ENCODE measurements at places on chromosomes 5 and 9. TPM values are rescaled to one million over a fixed set of nuclear protein-coding genes. Genes with fewer than 3 reads are reported as not detected.

DNA sequence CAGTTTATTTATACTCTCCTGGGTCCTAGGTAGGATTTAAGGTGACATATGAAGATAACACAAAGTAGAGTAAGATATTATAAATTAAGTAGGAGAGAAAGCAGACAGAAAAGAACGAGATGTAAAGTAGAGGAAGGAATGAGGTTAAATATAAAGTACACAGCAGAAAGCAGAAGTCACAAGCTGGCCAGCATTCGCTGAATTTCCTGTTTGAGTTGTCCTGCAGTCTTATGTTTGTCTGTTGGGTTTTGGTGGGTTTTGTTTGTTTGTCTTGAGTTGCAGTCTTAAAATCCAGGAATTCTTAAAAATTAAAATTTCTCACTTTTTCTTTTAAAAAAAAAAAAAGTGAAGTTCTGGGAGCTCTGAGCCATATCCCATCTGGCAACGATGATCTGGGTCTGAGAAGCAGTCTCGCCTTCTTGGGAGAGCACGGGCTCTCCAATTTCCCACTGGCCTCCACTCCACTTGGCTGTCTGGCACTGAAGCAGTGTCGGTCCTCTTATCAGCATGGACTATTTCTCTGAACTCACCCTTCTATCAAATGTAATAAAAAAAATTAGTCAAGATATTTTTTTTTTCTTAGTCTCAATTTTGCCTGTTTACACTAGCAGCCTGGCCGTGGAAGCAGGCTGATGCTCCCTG is 2.0 kb downstream of the S100Z start:
- DNase-seq, result no peak

Gene BSPRY
- not detected for total RNA-seq

DNA sequence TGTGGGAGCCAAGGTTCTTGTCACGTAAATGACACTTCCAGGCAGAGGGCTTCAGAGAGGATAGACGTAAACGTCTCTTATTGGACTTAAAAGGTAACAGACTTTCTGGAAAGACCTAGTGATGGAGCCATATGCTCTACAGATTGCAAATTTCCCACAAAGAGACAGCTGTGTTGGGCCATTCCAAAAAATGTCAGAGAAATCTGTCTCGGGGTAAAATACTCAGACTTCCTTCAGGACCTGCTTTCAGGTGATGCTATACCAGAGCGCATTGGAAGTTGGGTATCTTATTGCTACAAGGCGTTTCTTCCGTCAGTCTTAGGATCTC is 29.2 kb downstream of the PROP1 start:
- DNase-seq, result no peak

GRCh38 chr5:78648359-78649210 is at the start of gene LHFPL2:
Gene LHFPL2, minus strand, starts transcription at chr5:78648772. Its CDS starts 138,559 bp downstream, at chr5:78510213.
- no peak for DNase-seq

DNA sequence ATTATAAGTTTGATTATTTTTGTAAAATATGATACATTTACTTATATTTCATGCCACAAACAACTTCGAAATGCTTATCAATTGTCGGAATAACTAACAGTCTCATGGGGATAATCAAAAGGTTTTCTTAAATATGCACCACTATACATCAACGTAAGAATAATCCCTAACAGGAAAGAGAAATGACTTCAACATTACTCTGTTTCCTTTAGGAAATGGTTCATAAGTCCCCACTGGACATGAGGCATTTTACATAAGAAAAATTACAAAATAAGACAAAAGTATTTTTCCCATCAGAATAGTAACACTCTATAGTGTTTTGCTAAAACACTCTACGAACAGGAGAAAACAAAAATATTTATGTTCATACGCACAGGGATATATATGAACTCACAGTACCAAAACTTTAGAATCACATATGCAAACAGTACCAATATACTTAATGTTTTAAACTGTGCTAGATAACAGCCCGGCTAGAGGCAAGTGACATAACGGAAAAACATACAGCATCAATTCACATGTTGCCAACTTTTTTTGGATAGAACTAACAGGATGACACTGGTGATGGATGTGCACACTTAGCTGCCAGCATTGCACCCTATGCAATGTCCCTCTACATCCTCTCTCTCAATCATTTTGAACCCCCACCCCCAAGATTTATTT is 120.5 kb downstream of the NFIB start:
- no peak for DNase-seq

DNA sequence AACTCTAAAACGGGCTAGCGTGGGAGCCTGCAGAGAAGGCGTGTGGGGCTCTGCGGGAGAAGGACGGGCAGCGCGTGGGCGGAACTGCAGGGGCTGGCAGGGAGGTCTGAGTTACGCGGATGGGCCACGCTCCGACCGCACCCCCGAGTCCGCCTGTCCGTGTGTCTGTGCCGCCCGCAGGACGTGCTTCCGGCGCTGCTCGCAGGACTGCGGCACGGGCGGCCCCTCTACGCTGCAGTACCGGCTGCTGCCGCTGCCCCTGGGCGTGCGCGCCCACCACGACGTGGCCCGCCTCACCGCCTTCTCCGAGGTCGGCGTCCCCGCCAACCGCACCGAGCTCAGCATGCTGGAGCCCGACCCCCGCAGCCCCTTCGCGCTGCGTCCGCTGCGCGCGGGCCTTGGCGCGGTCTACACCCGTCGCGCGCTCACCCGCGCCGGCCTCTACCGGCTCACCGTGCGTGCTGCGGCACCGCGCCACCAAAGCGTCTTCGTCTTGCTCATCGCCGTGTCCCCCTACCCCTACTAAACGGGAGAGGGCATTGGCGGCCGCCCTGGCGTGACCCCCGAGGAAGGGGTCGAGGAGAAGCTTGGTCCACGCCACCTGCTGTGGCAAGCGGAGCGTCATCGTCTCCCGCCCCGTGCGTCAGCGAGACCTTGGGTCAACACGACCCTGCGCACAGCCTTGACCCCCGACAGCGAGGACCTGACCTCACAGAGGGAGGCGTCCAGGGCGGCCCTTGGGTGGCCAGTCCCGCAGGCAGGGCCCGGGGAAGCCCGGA is 11.4 kb upstream of the ASS1 start:
- DNase-seq, result no peak

- no peak for DNase-seq
Observed at GRCh38 chr5:141771562-141771961, 89.5 kb upstream of the ARAP3 start.

- DNase-seq, result no peak
Observed at GRCh38 chr9:23887781-23888180, 61.7 kb upstream of the ELAVL2 start.

DNA sequence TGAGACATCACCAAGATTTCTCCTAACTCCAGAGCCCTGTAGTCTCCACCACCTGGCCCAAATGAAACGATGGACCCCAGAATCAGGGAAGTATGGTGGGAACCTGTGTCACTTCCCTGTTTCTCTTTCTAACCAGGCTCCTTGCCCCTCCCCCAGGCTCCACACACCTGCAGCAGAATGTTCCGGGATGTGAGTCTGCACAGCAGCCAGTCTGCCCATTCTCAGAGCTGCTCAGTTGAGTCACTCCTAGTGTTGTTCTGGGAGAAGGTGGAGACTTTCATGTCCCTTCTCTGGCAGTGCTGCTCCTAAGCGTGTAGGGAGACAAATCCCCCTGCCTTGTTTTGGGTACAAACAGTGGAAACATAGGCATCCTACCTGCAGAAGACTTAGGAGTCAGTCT is 76.0 kb upstream of the XPA start:
- no peak for DNase-seq

Gene OLFM1
- total RNA-seq, result 1.2 TPM

DNA sequence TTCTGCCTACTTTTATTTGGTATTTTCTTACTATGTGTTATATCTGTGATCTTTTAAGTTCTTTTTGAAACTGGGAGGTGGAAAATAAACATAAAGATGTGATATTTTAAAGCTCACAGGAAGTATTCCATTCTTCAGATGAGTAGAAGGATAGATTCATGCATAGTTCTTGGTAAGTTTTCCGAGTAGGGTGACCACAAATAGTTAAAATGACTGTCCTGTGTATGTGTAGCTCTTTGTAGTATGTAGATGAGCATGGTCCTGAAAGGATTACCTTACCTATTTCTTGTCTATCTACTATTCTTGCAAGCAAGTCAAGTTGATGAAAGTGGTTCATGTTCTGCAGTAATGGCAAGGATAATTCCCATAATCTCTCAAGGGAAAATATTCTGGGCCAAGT is 47.7 kb downstream of the SRFBP1 start:
- no peak for DNase-seq

GRCh38 chr9:12162181-12162815 is 530.9 kb upstream of the TYRP1 start:
- no peak for DNase-seq

DNA sequence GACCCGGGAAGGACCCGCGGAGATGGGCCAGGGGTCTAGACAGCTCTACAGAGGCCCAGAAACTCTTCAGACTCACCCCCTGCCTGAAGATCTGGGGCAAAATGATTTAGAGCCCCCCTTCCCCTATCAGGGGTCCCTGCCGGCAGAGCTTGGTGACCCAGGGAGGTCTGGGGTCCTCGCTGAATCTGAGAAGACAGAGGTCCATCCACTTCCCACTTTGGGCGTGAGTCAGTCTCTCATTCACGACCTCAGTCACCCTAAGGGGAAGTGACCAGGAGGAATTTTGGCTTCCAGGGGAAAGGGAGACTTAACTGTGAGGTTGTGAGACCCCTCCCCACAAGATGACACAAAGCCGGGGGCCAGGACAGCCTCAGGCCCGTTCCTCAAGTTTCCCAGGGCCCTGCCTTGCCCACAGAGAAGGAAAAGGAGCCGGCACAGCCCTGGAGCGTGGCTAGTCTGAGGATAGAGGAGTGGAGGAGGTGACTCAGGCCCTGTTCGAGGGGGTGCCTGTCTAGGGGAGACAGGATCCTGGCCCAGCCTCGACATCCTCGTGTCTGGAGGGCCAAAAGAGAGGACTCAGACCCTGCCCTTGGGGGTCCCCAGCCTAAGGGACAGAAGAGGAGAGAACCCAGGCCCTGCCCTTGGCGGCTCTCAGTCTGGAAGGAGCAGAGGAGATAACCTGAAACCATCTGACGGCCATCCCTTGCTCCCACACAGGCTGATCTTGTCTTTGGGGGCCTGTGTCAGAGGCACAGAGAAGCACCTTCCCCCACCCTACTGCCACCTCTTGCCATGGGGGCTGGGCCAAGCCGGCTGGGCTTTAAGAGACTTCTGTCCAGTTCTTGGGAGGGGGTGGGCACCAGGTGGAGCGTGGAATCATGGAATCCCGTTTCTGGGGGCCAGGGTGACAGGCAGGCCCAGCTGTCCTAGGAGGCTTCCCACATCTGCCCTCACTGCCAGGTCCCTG is 889 bp downstream of the PDLIM4 start:
- DNase-seq, result peak; percentile 77

- DNase-seq, result no peak
Observed at GRCh38 chr5:87109746-87110145, 157.9 kb upstream of the RASA1 start.

- DNase-seq, result no peak
Observed at GRCh38 chr5:34550964-34551363, 105.2 kb upstream of the RAI14 start.

- no peak for DNase-seq
Observed at GRCh38 chr9:16191691-16192402, 639.0 kb downstream of the CCDC171 start.

DNA sequence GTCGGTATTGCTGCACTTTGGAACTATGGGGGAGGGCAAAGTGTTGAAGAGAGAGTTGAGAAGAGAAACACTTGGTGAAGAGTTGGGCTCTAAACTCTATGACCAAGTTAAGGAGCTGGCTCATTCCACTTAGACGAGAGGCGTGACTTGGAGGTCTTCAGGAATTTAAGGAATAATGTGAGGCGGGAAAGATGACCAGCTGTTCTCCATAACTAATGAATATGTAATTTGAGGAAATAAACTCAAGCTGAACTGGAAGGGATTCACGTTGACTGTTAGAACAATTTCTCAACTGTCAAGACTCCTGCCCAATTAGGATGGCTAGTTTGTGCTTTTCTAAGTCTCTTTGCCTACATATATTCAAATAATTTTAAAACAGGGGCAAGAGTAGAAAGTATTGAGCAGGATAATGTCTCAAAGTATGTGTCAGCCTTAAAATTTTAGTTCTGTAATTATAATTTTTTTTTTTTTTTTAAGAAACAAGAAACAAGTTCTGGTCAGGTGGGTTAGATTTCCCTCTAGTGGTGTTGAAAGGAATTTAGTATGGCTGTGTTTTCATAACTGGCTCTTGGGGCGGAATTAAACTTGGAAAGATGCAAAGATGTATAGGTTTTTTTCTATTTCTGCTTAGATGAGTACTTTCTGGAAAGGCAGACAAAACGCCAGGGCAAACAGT is 33.4 kb downstream of the TMEM252 start:
- DNase-seq, result no peak

DNA sequence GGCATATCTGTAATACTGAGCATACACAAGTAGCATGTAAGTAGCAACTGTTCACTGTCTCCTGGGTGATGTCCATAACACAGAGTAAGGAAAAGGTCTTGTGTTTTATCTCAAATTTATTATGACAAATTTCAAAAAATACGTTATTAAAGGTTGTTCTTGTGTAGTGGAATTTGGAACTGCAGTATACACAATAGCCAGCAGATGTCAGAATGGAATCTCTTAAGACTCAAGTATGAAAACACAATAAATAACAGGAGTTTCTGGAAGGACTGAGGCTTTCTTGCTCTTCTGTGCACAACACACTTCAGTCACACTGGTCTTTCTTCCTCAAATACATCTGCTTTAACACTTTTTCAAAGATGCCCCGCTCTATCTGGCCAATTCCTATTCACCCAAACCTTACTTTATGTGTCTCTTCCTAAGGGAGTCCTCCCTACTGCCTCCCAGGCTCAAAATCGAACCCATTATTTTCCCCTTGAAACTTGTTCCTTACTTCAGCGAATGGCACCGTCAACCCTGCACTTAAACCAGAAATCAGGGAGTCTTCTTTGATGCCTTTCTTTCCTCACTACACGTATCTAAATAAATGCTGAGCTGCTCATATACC is 6.5 kb upstream of the FBXO10 start:
- no peak for DNase-seq

- no peak for DNase-seq
Observed at GRCh38 chr5:59800347-59800893, 93.1 kb downstream of the PDE4D start.

Gene PCDHB4
- total RNA-seq, result 5.4 TPM

GRCh38 chr9:79053598-79053997 is 518.2 kb upstream of the TLE4 start:
- no peak for DNase-seq

DNA sequence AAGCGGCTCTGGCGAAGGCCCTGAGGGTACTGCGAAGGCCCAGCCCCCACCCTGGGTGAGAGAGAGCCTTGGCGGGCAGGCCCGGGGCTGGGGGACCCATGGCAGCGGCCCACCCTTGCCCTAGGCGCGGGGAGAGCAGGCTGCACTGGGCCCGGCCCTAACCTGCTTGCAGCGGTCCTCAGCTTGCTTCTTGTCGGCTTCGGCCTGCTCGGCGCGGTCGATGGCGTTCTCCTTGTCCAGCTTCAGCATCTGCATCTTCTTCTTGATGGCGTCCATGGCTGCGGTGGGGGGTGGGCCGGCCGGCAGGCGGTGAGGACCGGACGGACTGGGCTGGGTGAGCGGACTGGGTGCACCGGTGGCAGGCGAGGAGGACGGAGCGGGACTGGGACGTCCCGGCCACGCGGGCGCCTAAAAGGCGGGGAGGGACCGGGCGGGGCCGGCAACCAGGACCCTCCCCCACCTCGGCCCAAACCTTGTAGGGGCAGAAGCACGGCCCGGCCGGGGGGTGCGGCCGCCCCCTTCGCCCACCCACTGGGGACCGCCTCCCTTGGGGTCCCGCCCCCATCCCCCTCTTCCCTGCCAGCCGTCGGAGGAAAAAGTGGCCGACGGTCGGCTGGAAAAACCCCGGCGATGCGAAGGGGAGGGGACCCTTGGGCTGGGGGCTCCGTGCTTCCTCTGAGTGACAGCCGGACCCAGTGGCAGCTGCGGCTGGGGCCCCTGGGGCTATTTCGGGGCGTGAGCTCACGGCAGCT is at the start of gene TPM2:
Gene TPM2 (minus strand): TSS at position 384 of the 752 bp plus-strand sequence. CDS start 108 bp downstream, at position 276.
- peak; percentile 93 for DNase-seq

- DNase-seq, result no peak
Observed at GRCh38 chr9:1440256-1440655, 390.1 kb downstream of the DMRT2 start.

All from chondrocyte (in vitro differentiated cells).